ENCODE measurements at places on chromosomes 2 and 18.

GRCh38 chr2:180443888-180444287 is 436.8 kb upstream of the CWC22 start:
- DNase-seq: no peak

DNA sequence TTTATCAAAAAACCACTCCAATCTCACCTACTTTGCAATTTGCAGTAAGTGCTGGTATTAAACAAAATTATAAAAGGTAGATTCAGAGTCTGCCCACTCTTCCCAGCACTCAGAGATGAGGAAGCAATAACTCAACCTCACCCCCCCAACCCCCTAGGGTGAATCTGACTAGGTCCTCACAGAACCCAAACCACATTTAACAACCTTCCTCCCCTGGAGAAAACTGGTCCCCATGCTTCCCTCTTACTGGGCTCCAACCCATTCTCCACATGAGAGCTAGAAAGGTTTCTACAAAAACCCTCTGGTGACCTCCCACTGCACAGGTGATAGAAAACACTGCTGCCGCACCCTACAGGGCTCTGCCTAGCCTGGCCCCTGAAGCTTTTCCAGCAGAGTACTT is 40.5 kb upstream of the BMP10 start:
- no peak for DNase-seq

DNA sequence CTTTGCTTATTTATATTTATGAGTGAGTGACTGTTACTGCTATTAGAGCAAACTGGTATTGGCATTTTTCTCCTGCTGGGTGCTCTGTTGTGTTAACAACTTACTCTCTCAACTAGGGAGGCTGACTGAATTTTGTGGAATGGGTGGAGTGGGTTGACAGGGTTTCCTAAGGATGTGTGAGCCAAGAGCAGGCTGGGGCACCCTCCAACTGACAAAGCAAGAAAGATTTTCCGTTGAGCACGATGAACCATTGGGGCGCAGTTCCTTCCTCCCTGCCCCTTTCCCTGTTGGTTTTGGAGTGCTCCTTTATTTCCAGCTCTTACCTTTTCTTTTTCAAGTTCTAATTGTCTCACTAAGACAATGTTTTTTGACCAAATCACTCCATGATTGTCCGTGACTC is 20.3 kb downstream of the SEH1L start:
- DNase-seq: no peak

DNA sequence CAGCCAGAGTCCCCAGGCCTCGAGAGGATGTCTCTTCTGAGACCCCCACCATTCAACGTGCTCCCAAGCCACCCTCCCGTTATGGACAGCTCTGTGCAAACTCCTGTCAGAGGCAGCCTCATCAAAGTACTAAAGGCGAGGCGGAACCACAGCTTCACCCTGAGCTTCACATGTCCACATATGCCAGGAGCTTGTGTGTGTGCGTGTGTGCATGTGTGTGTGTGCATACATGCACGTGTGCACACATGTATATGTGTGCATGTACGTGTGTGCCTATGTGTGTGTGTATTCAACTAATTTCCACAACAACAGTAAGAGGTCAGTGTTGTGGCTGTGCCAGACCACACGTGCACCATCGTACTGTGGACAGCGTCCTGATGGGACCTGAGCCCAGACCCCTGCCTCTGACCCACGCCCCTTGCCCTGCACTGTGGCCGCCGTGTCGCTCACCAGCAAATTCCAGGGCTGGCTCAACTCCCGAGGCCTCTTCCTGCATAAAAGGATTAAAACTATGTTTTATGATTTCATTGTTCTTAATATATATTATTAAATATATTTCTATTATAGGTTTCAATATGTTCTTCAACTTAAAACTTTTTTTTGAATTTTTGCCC is 444.8 kb downstream of the EIPR1 start:
- no peak for DNase-seq

DNA sequence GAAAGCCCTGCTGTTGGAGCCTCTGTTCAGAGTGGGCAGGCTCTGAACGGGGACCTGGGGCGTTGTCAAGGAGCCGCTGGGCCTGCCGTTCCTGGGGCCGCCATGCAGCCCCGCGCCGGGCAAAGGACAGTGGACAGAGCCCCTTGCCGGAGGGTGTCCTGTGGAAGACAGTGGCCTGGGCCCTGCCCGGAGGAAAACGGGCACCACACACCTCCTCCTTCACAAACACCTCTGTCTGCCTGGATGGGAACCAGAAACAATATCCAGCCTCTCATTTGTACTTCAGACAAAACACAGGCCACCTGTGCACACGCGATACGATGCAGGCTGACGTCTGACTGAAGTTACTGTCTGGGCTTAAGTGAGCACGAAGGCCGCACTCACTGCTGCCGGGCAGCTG is 233.7 kb downstream of the TWIST2 start:
- no peak for DNase-seq

- DNase-seq: no peak
These were observed 145.0 kb downstream of the MAP4K4 start for GRCh38 chr2:101842471-101842870.

GRCh38 chr2:153197402-153198386 is 280.9 kb downstream of the RPRM start:
- DNase-seq: no peak

DNA sequence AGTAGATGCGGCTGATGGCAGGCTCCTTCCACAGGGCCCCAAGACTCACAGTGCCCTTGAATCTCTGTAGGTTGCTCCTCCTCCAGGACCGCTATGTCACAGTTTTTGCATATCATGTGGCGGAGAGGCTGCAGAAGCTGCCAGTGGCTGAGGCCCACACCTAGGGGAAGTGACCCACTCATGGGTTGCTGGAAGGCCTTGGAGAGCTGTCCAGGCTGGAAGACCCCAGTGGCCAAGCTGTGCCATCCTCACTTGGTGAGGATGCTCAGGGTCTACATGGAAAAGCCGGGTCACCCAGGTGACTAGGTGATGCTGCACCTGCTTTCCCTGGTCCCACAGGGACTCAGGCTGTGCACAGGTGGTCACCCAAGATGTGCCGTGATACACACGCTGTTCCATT is 90.6 kb downstream of the SEPTIN10 start:
- no peak for DNase-seq

DNA sequence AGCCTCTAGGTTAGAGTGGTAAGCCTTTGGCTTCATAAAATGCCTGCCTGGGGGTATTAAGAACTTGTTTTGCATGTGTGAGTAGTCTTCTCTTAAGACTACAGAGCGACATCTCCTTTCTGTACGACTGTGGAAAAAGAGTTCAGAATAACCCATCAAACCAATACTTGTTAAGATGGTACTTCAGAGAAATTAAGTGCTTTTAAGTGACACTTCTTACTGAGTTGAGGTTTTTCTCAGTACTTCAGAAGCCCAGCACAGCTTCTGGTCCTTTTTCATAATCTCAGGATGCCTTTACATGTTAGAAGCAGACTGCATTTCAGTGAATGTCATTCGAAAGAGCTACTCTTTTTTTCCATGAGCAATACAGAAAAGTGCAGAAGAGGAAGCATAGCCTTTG is 10.8 kb downstream of the XRCC5 start:
- DNase-seq: no peak

- no peak for DNase-seq
These were observed 798.0 kb upstream of the RAB6C start for GRCh38 chr2:129181433-129181832.

GRCh38 chr2:25388491-25388890 is 46.8 kb upstream of the DNMT3A start:
- no peak for DNase-seq

DNA sequence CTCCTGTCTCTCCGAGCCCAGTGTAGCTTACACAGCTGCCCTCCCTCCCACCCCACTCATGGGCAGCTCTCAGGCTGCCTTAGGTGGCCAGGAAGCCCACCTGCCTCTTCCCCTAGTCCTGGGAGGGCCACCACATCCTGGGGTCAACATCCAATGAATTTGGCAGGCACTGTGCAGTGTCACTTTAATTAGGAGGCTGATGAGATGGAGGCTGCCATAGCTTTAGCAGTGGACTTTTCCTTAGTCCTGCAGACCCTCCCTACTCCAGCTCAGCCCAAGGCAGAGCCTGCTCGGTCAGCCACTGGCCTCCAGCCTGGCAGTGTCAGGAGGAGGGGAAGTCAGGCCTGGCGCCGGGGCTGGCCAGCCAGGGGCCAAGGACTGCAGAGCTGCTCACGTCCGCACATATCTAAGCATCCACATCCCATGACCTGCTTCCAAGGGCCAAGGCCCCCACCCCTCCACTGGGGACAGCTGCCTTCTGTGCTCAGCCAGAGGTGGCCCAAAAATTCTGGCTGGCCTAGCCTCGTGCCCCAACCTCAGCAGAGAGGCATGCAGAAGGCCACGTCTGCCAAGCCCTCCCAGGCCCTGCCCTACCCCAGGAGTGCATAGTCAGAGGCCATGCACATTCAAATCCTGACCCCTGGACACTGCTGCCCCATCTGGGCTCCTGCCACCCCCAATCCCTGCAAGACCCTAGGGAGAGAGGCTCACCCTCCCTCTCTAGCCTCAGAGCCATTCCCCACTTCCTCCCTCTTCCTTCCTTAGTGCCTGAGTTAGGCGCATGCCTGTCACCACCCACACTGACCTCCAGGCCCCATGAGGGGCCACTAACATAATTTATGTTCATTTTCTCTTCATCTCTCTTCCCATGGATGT is 33.1 kb downstream of the ADRA2B start:
- no peak for DNase-seq

DNA sequence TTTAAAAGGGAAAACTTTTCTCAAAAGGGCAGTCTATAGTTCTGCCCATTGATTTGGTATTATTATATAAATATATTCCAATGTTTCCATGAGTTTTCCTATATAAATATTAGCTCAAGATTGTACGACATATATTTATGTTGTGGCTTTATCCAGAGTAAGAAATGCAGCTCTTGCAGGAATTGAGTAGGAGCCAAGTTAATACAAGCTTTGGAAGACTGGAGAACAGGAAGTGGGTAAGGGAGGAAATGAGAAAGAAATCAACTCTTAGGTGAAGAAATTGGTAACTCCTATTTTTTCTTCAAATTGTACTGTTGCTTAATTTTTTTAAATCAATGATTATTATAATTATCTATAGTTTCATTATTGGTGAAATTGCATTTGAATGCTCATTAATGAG is 105.4 kb upstream of the FAM117B start:
- no peak for DNase-seq

- no peak for DNase-seq
These were observed 27.1 kb upstream of the ICOS start for GRCh38 chr2:203909261-203909967.

DNA sequence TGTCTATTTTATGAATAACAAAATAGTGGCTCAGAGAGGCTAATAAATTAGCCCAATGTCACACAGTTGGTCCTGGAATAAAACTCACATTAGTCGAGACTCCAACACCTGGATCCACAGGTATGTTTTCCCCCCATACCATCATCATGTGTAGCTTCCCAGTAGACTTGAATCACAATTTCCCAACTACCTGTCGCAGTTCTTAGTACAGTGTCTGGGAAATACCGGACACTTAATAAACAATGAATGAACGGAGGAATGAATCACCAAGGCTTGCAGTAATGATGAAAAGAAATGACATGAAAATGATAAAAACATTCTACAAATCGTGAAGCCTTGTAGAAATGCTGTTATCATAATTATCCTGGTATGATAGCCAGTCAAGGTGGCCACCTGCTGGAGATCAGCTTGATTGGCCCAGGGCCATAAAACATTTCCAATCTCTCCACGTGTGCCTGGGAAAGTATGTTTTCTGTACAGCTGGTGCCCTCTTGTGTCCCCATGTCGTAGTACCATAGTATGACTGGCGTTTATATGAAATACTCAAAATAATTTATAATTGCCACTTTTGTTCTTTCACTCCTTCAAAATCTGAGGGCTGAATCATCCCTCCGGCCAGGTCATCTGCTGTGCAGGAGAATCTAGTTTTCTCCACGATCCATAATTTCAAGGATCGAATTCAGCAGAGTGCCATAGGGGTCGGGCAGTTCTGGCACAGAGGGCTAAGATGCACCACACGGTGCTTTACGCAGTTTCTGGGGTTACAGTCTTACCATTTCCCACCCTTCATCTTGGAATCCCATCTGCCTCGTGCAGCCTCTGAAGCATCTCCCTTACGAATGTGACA is 95.4 kb downstream of the LAMA1 start:
- DNase-seq: no peak

GRCh38 chr2:215080545-215080944 is 57.9 kb downstream of the ABCA12 start:
- no peak for DNase-seq

DNA sequence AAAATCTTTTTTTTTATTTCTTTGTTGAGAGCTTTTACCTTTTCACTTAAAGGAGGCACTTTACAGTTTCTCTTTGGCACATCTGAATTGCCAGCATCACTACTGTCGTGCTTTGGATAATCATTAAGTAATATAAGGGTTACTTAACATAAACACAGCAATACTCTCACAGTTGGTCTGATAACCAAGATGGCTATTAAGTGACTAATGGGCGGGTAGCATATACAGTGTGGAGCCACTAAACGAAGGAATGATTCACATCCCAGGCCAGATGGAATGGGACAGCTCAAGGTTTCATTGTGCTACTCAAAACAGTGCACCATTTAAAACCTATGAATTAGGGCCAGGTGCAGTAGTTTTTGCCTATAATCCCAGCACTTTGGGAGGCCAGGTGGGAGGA is 28.1 kb downstream of the USP37 start:
- DNase-seq: no peak

GRCh38 chr2:8514796-8515758 is 166.8 kb upstream of the ID2 start:
- no peak for DNase-seq

DNA sequence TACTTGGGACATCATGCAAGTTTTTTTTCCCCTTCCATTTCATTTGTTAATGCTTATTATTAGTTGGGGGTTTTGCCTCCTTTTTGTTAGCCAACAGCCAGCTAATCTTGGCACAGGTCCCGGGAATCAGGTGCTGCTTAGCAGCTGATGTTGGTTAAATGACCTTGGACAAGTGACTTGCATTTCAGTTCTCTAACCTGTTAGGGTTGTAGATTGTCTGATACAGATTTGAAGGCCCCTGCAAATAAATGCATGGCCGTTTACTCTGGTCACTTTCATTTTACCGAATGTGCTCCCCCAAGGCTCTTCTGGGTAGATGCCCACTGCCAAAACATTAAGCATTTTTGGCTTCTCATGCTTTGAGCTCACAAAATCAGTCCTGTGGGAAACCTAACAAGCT is 120.9 kb downstream of the SPTBN1 start:
- DNase-seq: no peak

DNA sequence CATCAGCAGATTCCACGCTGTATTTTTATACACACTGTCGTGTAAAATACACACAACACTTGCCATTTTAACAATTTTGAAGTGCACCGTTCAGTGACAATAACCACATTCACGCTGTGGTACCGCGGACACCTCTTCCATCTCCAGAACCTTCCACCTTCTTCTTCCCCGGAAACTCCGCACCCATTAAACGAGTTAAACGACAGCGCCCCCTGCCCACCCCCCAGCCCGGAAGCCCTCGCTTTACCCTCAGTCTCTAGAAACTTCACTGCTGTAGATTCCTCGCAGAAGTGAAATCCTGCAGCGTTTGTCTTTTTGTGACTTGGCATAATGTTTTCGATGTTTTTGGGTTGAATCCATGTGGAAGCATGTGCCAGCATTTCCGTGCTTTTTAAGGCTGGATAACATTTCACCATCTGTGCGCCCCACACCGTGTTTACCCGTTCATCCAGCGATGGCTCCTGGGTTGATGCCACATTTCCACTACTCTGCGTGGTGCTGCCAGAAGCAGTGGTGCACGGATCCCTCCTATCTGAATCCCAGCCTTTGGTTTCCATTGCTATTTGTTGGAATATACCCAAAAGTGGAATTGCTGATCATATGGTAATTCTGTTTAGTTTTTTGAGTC is 32.0 kb upstream of the TMEM18 start:
- no peak for DNase-seq

Measured in cortex of kidney (tissue), 1 donor.